ENCODE measurements at places on chromosomes 7 and 10.

GRCh38 chr7:137609500-137609899 is 237.3 kb downstream of the DGKI start:
- no peak for DNase-seq

- DNase-seq, result peak; percentile 60
Measured at GRCh38 chr10:3782451-3783315, 2.3 kb downstream of the KLF6 start.

DNA sequence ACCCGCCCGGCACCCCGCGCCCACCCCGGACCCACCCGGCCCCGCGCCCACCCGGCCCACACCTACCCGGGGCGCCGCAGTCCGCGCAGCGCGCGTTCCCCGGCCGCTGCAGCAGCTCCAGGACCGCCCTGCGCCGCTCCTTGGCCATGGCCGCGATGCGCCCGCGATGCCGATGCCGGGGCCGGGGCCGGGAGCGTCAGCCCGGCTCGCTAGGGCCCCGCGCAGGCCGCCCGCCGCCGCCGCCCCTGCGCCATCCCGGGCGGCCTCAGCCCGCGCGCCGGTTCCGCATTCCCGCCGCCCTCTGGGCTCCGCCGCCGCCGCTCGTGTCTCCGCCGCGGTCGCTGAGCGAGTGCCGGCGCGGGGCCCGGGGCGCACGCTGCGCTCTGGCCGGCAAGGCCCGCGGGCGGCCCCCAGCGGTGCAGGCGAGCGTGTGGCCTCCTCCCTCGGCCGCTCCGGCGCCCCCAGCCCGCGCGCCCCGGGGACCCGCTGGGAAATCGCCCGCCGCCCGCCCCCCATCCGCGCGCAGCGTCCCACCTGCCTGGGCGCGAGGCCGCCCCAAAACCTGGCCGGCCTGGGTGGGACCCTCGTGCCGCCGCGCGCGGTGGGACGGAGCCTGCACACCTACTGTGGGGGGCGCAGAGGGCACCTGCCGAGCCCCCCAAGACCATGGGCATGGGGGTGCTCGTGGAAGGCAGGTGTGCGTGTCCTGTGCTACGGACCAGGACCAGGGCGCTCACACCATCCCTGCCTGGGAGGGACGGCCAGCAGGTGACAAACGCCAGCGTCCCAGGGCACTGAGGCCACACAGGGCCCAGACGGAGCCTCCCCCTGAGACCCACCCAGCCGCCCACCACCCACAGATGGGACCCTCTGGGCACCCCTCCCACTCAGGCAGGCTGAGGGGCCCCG is at the start of gene ADAP1:
TSS of gene ADAP1 (minus strand) at position 351 of the 909 bp plus-strand sequence. CDS start at position 148, 203 bp downstream.
- DNase-seq, result no peak

DNA sequence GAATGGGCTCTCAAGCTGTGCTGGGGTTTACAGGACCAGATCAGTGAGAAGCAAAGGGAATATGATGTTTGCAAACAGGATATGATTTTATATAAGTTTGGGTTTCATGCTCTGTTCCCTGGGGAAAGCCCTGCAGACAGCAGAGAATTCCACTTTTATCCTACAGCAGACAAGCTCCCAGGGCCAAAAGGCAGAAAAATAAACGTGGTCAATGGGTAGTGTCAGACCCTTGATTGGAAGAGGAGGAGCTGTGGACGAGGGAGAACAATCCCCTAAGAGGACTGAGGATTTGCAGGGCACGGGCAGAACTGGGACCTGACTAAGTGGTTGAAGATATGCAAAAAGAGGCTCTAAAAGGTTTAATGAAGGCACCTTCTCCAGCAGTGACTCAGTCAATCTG is 275.3 kb downstream of the HDAC9 start:
- DNase-seq, result no peak

- DNase-seq, result no peak
Measured at GRCh38 chr10:15642095-15642494, 77.6 kb downstream of the ITGA8 start.

DNA sequence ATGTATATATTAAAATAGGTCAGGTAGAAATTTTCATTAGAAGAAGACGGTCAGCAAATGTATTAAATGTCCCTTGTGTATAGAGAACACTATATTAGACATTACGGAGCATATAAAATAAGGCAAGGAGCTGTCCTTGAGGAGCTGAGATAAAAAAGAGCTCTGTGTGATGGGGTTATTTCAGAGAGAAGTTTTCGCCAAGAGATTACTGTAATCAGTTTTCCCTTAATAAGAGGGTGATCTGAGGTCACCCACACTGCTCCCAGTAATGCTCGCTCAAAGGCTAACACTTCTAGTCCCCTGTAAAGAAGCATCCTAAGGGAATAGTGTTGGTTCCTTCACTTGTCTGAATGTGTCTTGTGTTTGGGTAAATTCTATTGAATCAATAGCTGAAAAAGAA is 86.7 kb upstream of the PRR15 start:
- DNase-seq, result no peak

DNA sequence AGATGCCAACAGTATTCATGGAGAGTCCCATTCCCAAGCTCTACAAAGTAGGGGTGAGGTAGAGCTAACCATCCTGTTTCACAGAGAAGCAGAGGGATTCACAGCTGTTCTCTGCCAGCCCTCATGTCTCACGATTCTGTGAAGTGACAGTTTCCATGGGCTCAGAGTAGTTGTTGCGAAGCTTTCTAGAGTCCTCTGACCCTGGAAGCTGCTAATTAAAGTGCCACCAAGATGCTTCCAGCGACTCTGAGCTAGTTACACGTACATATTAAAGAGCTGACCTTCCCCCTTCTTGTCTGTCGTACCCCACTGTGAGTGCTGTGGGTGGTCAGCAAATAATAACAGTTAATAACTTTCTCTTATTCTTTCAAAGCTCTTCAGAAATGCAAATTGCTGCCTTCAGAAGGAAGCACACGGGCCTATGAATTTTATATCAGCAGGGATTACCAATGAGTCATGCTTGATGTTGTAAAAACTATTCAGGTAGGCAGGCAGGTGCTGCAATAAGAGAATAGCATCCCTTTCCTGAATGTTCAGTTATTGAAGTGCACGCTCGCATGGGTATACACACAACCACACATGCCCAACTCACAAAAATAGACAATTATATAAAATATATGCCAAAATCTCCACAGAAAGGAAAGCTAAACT is 34.1 kb downstream of the DNAJB9 start:
- no peak for DNase-seq

DNA sequence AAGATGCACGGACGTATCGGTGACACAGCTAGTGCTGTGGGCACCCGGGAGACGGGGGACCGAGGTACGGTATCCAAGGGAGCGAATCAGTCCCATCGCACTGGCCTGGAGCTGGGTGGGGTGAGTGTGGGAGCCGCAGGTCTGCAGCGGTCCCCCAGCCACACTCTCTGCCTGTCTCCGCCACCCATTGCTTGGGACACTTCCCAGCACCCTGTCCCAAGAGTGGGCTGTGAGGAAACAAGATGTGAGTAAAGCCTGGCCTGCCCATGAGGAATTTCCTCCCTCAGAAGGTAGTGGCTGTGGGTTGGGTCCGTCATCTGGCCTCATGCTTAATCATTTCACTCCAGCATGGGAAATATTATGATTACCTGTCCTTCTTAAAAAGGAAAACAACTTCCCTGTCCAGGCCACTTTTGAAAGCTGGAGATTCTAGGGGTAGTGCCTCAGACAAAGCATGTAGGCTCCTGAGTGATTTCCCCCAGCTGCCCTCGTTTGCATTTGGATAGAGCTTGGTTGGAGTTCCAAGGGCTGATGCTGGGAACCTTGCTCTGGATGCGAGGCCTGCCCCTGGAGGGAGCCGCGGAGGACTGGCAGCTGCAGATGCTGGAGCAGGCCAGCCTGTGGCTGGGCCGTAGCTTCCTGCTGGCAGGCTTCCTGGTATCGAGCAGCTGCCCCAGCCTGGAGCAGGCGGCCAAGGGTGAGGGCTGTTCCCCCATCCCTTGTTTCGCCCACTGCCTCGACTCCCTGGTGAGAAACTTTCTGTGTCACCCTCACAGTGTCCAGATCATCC is 6.2 kb upstream of the ACTR3C start:
- DNase-seq, result no peak

GRCh38 chr10:62083412-62084267 is 182.1 kb downstream of the ARID5B start:
- DNase-seq, result no peak

DNA sequence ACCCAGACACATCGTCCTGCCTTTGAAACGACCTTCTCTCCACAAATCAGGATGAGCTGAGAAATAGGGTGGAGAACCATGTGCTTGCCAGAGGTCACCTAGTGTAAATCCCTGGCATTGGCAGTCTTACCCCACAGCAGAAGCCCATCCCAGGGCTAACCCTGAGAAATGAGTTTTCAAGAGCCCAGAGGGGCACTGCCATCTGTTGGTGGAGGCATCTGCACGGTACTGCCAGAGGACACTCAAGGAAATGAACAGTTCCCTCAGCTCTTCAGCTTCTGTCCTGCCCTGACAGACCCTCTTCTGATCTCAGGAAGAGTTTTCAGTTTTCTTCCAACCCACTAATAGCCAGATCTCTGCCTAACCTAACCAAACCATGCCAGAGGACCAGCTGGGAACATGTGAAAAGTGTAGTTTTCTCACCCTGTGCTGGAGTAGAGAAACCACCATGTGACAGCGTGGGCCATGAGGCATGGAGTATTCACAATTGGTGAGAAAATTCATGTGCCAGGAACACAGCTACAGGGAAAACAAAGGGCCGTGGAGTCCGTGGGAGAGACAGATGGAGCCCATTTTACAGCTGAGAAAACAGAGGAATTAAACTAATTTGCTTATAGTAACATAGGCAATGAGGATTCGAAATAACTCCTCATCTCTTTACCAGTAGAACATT is 37.7 kb upstream of the ITPRID1 start:
- no peak for DNase-seq

GRCh38 chr10:12848439-12849173 is 152.9 kb downstream of the CCDC3 start:
- DNase-seq, result no peak

- DNase-seq, result no peak
Measured at GRCh38 chr10:95408983-95409873, 118.4 kb upstream of the PDLIM1 start.

- no peak for DNase-seq
Measured at GRCh38 chr7:139820089-139820488, 9.0 kb upstream of the TBXAS1 start.

DNA sequence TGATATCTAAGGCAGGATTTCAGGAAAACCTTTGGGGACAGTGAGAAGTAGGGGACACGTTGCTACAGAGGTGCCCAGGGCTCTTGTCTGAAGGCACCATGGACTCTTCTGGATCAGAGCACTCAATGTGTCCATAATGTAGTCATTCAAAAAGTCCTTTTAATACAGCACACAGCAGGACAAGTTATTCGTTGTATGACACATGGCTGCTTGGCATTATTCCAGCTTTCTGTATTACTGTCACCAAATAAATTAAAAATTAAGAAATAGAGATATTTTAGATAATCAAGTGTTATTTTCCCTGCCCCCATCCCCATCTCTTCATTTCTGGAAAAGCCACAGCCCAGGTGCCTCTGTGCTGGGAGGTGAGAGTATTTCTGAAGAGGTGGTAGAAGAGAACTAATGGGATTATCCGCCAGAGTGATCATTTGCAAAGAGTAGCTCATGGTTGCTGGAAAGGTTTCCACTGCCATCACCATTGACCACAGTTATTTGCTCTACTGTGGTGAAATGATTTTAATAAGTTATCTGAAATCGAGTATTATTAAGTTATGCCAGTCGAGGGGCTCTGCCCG is 83.0 kb downstream of the CXCL12 start:
- DNase-seq, result no peak

DNA sequence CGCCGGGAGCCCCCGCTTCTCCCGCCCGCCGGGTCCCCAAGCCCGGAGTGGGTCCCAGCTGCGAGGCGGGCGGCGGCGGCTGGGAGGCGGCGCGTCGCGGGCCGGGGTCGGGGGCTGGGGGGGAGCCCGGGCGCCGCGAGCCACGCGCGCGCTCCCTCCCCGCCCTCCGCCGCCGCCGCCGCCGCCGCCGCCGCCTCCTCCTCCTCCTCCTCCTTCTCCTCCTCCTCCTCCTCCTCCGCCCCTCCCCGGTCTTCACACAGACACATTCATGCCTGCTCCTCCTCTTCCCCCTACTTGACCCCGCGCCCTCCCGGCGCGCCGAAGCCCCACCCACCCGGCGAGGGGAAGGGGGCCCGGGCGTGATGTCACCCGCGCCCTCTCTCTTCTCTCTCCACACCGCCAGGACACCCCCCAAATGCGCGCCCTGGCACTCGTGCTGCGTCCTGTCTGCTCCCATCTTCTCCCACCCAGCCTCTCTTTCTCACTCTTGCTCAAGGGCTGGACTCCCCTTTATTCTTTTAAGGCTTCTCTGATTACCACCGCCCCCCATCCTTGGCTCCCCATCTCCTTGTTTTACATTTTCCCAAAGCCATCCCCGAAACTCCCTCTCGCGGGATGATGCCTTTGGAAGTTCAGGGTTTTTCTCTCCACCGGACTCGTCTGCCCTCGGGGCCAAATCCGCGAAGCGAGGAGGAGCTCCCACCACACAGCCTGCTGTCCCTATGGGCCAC is 967 bp upstream of the GLI3 start:
- no peak for DNase-seq

DNA sequence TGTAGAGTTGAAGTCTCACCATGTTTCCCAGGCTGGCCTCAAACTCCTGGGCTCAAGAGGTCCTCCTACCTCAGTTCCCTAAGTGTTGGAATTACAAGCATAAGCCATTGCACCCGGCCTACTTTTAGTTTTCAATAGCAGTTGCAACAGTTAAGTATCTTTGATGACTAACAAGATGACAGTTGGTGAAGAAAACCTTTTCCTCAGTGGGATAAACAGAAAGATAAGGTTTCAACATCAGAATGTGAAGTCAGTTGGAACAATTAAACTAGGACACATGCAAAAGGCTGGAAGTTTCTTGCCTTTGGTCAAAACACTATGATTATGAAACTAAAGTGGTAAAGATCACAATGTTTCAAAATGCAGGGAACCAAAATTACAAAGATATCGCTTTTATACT is 169.2 kb downstream of the ZNF438 start:
- no peak for DNase-seq

DNA sequence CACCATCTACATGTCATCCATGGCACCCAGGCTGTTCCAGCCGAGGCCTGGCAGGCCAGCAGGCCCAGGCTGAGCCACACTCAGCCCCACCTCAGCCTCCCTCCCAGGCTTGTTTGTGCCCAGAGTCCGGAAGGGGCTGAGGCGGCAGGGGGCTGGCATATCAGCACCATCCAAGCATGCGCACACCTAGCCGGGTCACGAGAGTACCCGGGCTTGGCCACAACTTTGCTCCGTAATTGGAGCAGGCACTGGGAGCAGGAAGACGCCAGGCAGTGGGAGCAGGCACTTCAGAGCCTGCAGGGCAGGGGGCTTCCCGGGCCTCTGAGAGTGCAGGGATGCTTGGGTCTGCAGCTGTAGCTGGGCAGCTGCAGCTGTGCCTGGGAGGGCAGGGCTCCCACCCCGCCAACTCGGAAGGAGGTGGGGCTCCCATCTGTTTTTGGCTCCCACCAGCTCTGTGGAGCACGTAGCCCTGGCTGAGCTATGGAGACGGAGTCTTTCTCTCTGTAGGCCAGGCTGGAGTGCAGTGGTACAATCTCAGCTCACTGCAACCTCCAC is 15.2 kb upstream of the TSPAN15 start:
- no peak for DNase-seq

DNA sequence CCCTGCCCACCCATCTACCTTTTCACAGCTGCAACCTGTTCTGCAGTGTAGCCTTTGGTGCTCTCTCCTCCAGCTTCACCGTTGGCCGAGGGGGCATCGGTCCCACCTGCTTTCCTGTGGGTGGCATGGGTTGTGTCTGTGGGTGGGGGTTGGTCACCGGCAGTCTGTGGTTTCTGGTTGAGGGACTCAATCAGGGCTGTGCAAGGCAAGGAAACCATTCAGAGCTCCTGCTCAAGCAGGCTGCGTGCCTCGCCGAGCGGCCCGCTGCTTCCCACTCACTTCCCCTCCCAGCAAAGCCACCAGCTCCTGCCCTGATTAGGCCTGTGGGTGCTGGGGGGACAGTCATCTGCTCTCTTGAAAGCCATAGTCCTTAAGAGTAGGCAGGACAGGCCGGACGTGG is 9.8 kb downstream of the DNAJB12 start:
- DNase-seq, result no peak

All from effector CD4-positive, alpha-beta T cell (primary cell).